Activated T-cell treated with anti-CD3 and anti-CD28 coated beads, Interleukin-2, amount 50 U/mL, for 72 hours (primary cell): ENCODE measurements at places on chromosomes 7 and 10.
A peak's percentile ranks its signal among the peaks of the same experiment; 100 is the strongest.

DNA sequence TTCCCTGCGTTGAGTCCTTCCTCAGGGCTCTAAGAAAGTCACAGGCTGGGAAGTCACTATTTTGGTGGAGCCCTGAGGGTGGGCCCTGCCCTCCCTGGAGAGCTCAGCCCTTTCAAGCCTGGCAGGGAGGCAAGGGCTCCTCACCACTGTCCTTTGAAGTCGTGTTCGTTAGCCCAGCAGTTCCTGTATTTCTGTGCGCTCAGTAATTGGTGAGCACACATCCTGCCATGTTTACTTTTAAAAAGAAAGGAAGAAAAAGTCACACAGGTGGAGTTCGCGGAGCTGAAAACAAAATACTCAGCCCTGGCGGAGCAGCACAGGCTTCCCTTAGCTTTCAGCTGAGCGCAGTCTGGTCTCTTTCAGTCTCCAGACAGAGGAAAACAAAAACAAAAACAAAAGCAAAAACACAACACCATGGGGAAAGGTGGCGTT lies 37.1 kb downstream of the PRKCQ start:
- peak; percentile 50 for DNase-seq

DNA sequence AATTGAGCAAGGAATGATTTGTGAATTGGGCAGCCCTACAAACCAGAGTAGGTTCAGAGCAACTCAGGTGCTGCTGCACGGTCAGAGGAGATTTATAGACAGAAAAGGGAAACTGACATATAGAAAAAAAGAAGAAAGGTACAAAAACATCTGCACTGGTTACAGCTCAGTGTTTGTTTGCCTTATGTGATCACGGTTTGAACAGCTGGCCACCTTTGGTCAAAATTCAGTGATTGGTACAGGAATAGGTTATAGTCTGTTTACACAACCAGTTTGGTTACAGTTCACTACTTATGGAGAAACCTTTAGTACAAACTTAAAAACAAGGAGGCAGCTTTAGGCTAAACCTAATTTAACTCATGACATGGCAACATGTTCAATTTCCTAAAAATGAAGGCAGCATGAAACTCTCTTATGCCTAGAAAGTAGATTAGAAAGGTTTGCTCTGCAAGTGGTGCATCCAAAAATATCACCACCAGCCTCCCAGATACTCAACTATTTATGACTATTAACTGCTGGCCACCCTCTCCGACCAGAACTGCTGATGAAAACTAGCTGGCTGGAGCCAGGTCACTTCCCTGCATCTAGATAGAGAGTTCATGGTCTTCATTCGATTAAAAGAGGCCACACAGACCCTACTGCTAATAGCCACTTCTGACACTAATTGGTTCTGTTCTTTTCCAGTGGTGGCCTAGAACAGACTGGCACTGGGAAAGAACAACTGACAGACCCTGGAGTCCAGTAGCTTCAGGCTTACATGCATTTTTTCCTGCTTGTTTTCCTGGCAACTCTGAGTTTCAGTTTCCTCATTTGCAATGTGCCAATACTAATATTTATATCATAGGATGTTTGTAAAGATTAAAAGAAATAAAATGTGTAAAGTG lies 548.0 kb downstream of the CCSER2 start:
- no peak for DNase-seq

GRCh38 chr7:46071601-46072000 lies 150.5 kb upstream of the IGFBP3 start:
- no peak for DNase-seq

DNA sequence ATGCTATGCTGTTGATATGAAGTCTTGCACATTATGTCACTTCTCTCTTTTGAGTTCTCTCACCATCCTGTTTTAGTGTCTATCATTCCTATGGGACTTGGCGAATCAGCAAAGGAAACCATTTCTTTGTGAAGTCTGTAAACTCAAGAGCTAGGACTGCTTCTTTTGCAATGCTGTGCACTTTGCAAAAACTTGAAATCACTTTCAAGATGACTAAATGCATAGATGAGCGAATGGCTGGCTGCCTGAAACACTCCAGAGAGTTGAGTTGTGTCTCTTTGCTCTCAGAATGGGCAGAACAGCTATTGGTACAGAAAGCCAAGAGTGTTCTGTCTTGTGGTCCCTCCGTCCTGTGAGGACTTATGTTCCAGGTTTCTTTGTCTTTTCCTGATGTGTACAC lies 18.3 kb upstream of the ELMO1 start:
- DNase-seq: no peak

GRCh38 chr7:81684514-81685269 lies 85.2 kb downstream of the HGF start:
- DNase-seq: peak; percentile 1

GRCh38 chr10:73467206-73467605 lies 28.6 kb downstream of the PPP3CB start:
- no peak for DNase-seq

- no peak for DNase-seq
Observed at GRCh38 chr10:82391971-82392370, 517.0 kb downstream of the NRG3 start.

- peak; percentile 12 for DNase-seq
Observed at GRCh38 chr7:41886262-41886900, 183.5 kb upstream of the INHBA start.

DNA sequence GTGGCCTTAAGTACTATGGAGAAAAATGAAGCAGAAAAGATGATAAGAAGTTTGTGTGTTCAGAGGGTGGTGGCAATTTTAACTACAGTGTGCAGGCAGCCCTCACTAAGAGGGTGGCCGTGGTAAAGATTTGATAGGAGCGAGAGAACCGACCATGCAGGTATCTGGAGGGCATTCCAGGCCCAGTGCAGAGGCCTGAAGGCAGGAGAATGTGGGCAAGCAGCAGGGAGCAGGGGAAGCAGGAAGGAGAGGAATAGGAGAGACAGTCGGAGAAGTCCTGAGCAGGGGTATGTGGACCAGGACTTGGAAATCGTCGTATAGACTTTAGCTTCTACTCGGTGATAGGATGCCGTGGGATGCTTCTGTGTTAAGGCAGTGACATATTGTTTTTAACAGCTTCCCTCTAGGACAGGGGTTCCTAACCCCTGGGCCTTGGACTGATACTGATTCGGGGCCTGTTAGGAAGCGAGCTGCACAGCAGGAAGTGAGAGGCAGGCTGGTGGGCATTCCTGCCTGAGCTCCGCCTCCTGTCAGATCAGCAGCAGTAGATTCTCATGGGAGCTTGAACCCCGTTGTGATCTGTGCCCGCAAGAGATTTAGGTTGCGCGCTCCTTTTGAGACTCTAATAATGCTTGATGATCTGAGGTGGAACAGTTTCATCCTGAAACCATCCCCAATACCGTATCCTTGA lies 227.2 kb downstream of the CCDC3 start:
- no peak for DNase-seq
